Cortex of kidney (tissue), 1 donor: ENCODE measurements at places on chromosomes 5 and 9.

- DNase-seq = no peak
Measured at GRCh38 chr5:171600741-171601265, 181.4 kb downstream of the FGF18 start.

GRCh38 chr5:1299961-1300360, 5.1 kb upstream of the TERT start:
- no peak for DNase-seq

DNA sequence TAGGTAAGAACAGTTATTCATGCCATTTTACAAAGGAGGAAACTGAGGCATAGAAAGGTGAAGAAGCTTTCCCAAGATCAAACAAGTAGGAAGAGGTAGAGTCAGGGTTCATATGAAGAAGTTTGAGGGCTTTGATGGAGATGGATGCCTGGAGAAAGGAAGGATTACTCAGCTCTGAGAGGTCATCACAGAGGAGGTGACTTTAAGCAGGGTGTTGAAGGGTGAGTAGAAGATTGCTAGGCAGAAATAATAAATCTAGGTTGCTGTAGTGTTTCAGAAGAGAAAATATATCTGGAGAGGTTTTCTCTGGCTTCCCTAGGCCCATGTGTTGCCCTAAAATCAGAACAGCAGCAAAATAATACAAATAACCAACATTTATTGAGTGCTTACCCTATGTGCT, 196.3 kb downstream of the PALM2AKAP2 start:
- no peak for DNase-seq

- no peak for DNase-seq
Measured at GRCh38 chr5:172561151-172561550, 79.9 kb upstream of the NEURL1B start.

- DNase-seq = no peak
Measured at GRCh38 chr9:109776391-109776790, 3.6 kb upstream of the PALM2AKAP2 start.

DNA sequence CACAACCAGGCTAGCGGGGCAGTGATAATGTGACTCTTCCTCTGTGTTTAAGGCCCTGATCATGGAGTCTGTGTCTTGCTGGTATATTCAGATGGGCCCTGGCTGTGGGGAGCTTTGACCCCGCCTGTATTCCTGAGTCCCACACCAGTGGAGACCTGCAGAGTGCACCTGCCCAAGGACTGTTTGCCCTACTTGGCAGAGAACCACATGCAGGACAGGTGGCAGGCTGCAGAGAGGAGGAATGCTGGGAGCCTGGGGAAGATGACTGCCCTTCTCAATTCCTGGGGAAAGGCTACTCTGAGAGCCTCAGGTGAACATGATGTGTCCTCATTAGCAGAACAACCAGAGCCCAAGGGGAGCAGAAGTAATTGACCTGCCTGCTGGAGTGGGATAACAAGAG, 36.2 kb downstream of the IARS1 start:
- DNase-seq = no peak

- DNase-seq = no peak
Measured at GRCh38 chr9:77453825-77454647, 194.1 kb downstream of the GNA14 start.

- DNase-seq = no peak
Measured at GRCh38 chr9:113790093-113790492, 86.0 kb upstream of the ZNF618 start.

- no peak for DNase-seq
Measured at GRCh38 chr5:72214168-72214567, 105.9 kb downstream of the MRPS27 start.

GRCh38 chr5:157816682-157817386, 42.1 kb downstream of the CLINT1 start:
- no peak for DNase-seq

DNA sequence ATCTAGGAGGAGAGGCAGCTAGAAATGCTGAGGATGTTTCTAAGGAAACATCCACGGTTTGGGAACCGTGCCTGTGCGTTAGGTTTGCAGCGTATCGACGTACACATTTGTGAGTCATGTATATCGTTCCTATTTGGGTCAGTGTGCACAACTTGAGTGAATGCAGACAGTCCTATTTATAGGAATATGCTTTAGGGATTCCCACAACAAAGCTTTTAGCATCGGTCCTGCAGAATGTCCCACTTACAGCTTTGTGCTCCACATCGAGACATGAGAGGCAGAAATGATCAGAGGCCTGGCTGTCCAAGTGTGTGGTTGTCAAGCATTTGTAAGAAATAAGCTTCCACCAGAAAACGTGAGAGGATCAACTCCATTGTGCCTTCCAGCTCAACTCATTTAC, 1282.7 kb upstream of the WWC1 start:
- no peak for DNase-seq

GRCh38 chr5:160366230-160366629, 4.2 kb downstream of the C1QTNF2 start:
- no peak for DNase-seq

DNA sequence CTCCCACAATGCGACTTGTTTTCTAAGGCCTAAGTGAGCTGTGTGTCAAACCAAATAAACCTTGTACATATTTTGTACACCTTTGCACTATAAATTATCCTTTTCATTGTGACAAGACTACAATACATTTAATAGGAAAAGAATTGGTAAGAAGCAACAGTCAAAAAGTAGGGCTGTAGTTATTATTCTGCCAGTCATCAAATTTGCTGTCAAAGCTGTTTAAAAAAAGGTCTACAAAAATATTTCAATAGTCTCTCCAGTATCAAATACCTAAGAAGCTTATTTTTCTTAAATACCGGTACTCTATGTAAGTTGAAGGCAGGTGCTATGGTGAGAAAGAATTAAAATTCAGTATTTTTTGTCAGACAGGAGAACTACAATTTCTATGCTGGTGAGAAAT, 40.5 kb downstream of the TLE1 start:
- no peak for DNase-seq

DNA sequence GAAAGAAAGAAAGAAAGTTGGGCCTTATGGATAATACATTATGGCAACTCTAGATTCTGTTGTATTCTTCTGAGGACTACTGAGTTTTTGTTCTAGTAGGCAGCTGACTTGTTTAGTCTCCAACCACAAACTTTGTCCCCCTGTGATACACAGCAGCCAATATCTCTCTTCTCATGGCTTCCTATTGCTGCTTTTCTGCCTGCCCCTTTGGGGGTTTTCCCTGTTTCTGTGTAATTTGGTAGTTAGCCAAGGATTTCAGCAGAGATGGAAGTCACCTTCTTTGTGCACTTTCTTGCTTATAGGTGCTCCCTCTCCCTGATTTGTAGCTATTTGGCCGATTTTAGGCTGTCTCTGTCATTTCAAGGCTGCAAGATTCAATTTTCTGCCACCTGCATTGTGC, 109.6 kb downstream of the FGF1 start:
- DNase-seq = no peak

- no peak for DNase-seq
Measured at GRCh38 chr9:129624947-129625346, 1.0 kb upstream of the NTMT1 start.

GRCh38 chr5:4802044-4802443, 338.1 kb upstream of the ADAMTS16 start:
- DNase-seq = no peak

GRCh38 chr9:79481846-79482477, 89.8 kb upstream of the TLE4 start:
- no peak for DNase-seq

DNA sequence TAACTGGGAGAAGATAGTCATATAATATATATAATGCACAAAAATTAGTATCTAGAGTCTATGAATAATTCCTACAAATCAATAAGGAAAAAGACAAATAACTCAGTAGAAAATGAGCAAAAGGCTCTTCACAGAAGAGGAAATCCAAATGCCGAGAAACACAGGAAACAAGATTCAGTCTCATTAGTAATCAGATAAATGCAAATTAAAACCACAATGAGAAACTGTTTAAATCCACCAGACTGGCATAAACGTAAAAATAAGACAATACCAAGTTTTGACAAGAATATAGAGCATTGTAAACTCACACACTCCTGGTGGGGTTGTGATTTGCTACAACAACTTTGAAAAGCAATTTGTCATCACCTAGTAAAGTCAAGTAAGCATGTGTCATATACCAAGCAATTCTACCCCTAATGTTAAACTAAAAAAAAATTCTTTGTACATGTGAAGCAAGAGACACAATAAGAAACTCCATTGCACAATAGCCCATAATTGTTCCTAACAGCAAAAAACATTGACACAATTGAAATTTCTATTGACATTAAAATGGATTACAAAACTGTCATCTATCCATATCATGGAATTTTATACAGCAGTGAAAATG, 21.0 kb upstream of the UBLCP1 start:
- DNase-seq = no peak

DNA sequence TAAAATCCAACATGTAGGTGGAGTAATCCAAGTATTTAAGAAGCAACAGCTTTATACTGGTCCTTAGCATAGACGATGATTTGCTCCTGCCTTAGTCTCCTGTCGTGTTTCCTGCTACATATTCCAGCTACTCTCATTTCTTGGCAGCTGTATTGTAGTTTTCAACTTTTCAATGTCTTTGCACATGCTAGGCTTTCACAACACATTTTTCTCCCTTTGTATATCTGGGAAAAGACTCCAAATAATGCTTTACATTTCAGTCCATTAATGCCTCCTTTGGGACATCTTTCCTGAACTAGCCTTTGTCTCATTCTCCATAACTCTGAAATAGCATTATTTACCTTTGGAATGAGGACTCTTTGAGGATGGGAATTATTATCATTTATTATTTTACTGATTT, 508.0 kb downstream of the PTPRD start:
- no peak for DNase-seq

DNA sequence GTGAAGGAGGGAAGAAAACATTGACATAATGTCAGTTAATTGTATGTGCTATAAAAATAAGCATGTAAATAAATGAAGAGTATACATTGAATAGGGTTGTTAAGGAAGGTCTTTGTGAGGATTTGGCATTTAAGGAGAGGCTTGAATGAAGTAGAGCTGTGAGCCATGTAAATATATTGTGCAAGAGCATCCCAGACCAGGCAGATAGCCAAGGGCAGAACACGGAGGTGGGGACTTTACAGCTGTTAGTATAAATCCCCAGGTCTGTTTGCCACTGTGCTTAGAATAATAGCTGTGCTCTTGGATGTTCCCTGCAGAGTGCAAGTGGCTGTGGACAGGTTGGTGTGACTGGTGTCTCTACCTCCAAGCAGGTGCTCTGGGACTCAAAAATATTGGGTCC, 211.7 kb downstream of the LRRC70 start:
- no peak for DNase-seq

GRCh38 chr9:83959061-83959460, 21.0 kb downstream of the HNRNPK start:
- no peak for DNase-seq

- no peak for DNase-seq
Measured at GRCh38 chr9:131799177-131799823, 59.4 kb upstream of the RAPGEF1 start.

DNA sequence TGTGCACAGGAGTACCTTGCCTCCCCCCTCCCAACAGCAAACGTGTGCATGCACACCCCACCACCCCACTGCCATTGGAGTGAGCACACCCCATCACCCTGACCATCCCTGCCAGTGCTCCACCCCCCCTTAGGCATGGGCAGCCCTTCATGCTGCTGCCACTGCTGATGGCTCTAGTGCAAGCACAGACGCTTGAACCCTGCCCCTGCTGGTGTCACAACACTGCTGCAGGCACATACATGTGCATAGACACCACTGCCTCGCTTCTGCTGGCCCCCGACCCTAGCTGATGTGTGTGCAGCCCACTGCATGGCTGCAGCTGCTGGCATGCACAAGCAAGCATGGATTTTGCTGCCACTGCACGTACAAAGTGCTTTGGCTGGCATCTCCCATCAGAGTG, 16.0 kb upstream of the RGS7BP start:
- no peak for DNase-seq

DNA sequence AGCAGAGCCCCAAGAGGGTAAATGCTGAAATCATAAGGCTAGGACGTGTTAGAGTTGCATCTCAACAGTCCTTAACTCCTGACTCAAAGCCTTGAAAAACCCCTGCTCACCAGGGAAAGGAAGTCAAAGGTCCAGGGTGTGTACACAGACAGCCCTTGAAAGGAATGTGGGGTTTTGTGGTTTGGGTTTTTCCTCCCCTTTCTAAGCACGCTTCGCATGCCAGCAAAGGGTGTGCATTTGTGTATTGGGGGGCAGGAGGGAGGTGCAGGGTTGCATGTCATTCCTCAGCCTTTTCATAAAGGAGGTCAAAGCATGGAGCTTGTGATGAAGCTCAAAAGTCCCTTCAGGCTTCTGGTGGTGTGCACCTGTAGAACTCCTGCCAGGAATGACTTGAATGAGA, 17.3 kb upstream of the XPA start:
- no peak for DNase-seq

DNA sequence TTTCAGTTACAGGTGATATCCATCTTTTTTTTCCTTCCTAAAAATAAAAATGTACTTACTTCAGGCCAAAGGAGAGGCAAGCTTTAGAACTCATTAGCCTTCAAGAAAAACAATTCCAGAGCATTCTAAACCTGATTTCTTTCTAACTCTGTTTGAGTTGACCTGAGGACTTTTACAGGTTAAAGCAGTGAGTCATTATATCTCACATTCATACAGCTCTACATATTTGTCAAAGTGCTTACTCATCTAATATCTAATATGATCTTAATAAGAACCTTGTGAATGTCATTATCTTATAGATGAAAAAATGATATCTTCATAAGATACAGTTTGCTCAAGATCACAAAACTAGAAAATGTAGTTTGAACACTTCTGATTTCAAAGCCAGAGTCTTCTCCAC, 149.2 kb upstream of the CDKN2B start:
- no peak for DNase-seq

GRCh38 chr9:4680173-4680525, 780 bp downstream of the CDC37L1 start:
- no peak for DNase-seq

DNA sequence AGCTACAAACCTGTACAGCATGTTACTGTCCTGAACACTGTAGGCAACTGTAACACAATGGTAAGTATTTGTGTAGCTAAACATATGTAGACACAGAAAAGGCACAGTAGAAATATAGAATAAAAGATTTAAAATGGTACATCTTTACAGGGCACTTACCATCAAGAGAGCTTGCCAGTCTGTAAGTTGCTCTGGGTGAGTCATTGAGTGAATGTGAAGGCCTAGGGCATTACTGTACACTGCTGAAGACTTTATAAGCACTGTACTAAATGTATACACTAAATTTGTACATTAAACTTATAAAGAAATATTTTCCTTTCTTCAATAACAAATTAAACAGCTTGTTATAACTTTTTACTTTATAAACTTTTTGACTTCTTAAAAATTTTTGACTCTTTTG, 20.5 kb downstream of the ADRB2 start:
- DNase-seq = no peak

DNA sequence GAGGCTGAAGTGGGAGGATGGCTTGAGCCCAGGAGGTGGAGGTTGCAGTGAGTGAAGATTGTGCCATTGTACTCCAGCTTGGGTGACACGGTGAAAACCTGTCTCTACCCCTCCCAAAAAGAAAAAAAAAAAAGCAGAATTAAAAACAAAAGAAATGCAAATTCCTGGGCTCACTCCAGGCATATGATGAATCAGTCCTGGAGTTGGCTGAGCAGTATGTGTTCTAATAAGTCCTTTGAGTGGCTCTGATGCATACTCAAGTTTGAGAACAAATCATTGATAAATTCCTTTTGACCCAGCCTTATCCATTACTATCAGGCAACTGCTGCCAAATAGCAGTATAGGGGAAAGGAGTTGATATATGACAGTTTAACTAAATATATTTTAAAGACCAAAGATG, 28.3 kb downstream of the UHRF2 start:
- DNase-seq = no peak
